Kidney epithelial cell (primary cell): ENCODE measurements at places on chromosomes 12 and 14. TPM values are rescaled to one million over a fixed set of nuclear protein-coding genes. Genes with fewer than 3 reads are reported as not detected.

The SLC25A21 gene
- 2.1 and 51.1 TPM in 2 replicates for total RNA-seq

The KIF26A gene
- total RNA-seq = 0.21 and 0.48 TPM in 2 replicates

The DPY19L2 gene
- 5.8 and 6.7 TPM in 2 replicates for total RNA-seq

The TESPA1 gene
- not detected in 2 replicates for total RNA-seq

The DDIT3 gene
- 95.7 and 107 TPM in 2 replicates for total RNA-seq

The ZBTB25 gene
- total RNA-seq = 7.4 and 10.1 TPM in 2 replicates

The ACOT6 gene
- not detected in 2 replicates for total RNA-seq

The NOVA1 gene
- total RNA-seq = 1.4 and 1.7 TPM in 2 replicates

The GALNT9 gene
- total RNA-seq = 1.5 and 9.4 TPM in 2 replicates

The CMTM5 gene
- total RNA-seq = not detected in 2 replicates

The DCN gene
- total RNA-seq = 2.9 and 3.1 TPM in 2 replicates

The AP1G2 gene
- total RNA-seq = 93.2 and 93.4 TPM in 2 replicates

The TMEM63C gene
- total RNA-seq = 0.62 and 1.1 TPM in 2 replicates

The EPYC gene
- total RNA-seq = not detected in 2 replicates

The SLC5A8 gene
- not detected in 2 replicates for total RNA-seq

The PPP2R5E gene
- 21.6 and 22.3 TPM in 2 replicates for total RNA-seq

The TC2N gene
- total RNA-seq = 8.5 and 9.6 TPM in 2 replicates
